ENCODE measurements at places on chromosomes 13 and 19.

- no peak for DNase-seq
These were observed 894.4 kb upstream of the PCDH9 start for GRCh38 chr13:68124437-68125086.

DNA sequence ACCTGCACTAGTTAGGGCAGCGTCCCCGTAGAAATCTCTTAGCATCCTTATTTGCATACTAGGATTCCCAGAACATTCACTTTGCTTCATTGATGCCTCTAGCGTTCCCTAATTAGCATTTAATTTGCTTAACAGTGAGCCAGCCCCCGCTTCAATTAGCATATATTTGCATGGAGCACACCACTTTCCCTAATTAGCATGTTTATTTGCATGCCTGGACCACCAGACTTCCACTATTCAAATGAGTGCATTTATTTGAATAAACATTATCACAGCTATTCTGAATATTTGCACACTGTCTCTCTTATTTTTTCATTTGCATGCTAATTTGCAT is 69.6 kb downstream of the RYR1 start:
- no peak for DNase-seq

- no peak for DNase-seq
These were observed 2097.0 kb downstream of the PCDH9 start for GRCh38 chr13:65133094-65133493.

DNA sequence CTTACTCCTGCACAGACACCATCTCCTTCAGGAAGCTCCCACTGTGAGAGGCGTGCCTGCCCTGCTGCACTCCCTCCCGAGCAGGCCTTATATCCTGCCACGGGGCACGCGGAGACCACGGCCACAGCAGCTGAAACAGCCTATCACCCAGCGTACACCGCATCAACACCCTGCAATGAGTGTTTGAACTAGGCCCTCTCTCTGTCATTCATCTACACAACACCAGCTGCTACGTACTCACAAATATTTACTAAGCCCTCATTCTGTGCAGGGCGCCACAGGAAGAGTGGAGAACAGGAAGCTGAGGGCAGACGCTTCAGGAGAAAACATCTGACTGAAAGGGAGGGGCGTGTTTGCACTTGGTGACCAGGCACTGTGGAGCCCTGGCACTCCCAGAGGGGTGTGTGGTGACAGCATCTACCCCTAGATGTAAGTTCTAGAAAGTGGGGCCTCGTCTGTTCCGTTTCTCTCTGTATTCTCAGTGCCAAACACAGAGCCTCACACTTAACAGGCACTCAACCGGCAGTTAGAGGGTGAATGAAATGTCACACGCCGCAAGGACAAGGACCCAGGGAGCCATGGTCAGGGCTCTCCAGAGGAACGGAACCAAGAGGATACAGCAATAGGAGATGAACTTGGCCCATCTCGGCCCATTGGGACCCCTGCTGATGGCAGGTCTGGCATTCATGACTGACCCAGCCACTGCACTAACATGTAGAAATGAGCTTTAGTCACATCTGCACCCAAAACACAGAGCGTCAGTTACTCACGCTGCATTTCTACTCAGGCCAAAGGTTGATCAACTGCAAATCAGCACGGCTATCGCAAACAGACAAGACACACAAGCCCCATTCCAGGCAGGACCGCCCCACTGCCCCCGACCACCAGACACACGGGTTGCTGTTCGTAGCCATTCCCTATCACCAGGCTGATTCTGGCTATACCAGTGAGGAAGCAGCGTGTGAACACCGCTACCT is 15.7 kb downstream of the RANBP3 start:
- DNase-seq = no peak

- no peak for DNase-seq
These were observed 237.6 kb upstream of the IRS2 start for GRCh38 chr13:110023729-110024644.

GRCh38 chr13:21104199-21105019 is 43.0 kb upstream of the LATS2 start:
- DNase-seq = no peak

GRCh38 chr13:42532561-42533335 is 41.2 kb upstream of the TNFSF11 start:
- no peak for DNase-seq

GRCh38 chr13:112753833-112754232 is 64.0 kb downstream of the ATP11A start:
- DNase-seq = no peak

DNA sequence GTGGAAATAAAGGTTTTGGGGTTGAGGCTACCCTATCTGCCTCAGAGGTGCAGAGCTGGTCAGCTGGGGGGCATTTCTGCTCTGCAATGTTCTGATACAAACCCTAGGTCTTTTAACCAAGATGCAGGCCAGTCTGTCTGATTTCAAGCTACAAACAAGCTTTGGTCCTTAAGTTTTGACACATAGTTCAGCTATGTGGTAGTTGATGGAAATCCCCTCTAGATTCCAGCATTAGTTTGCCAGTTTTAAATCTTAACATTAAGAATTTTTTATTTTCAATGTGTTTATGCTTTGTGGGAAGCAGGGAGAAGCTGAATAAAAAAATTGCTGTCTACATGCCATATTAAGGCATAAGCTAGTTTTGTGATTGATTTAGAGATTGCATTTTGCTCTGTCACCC is 225.7 kb downstream of the LMO7 start:
- DNase-seq = no peak

DNA sequence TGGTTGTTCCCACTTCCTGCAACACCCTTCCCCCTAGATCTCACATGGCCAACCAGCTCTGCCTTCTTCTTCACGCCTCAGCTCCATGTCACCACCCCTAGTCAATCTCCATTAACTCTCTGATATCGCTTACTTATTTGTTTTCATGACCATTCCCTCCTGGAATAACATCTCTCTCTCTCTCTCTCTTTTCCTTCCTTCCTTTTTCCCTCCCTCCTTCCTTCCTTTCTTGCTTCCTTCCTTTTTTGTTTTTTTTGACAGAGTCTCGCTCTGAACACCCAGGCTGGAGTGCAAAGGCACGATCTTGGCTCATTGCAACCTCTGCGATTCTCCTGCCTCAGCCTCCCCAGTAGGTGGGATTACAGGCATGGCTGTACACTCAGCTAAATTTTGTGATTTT is 44.9 kb upstream of the ADGRL1 start:
- no peak for DNase-seq

DNA sequence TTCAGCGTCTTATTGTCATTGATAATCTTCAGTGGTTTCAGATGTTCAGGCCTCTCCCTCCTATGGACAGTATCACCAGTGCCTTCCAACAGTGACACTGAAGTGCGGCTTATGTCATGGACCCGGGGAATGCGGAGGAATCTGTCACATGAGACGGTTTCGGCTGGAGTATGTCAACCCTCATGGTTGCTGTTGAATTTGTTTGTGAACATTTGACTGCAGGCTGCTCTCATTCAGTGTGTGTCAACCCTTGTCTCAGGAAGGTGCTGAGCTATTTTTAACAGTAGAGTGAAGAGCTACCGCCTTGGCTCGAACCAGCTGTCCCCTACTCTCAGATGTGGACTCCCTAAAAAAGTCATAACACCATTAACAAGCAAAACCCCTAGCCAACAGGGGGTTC is 138.8 kb upstream of the RNF113B start:
- no peak for DNase-seq

- DNase-seq = no peak
These were observed 10.4 kb downstream of the ZNF93 start for GRCh38 chr19:19911150-19911549.

DNA sequence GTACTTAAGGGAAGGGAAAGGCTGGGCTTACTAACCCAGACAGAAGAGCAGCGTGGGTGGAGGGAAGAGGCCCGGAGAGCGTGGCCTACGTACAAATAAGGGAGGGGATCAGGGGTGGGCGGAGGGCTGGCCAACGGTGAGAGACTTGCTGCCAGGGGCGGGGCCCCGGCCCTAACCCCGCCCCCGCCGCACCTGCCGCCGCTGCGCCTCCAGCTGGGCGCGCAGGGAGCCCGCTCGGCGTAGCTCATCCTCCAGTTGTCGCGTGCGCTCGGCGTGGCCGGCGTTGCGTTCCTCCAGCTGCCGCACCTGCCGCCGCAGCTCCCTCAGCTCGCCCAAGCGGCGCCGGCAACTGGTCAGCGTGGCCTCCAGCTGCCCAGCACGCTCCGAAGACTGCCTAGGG is 5.7 kb downstream of the HOOK2 start:
- no peak for DNase-seq

DNA sequence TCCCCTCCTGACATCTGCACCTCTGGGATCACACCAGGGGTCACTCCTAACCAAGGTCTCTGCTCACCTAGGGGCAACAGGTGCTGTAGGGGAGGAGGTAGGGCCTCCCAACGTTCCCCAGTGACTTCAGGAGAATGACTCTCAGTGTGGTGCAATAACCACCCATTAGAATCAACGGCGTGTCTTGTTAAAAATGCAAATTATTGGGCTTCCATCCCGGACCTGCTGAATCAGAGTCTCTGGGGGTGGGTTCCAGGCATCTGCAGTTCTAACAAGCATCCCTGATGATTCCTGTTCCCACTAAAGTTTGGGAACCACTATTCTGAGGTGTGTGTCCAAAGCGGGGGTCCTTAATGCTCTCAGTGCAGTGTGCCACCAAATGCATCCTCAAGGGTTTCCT is 84.6 kb downstream of the CRYL1 start:
- no peak for DNase-seq

- no peak for DNase-seq
These were observed 105.6 kb downstream of the RAB20 start for GRCh38 chr13:110455941-110456340.

DNA sequence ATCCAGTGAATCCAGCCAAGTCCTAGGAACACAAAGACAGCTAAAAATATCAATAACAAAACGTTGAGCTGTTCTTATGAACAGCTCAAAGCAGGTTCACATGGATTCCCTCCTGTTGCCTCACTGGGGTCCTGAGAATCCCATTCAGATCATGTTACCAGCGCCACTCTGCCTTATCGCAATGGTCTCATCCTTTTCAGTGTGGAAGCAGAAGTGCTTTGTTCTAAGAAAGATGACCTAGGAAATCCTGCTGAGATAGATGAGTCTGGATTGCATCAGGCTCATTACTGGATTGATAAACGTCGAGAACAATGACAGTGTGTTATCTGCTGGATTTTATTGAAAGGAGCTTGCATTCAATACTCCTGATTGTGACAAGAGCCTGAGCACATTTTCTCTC is 87.0 kb downstream of the SLAIN1 start:
- no peak for DNase-seq

DNA sequence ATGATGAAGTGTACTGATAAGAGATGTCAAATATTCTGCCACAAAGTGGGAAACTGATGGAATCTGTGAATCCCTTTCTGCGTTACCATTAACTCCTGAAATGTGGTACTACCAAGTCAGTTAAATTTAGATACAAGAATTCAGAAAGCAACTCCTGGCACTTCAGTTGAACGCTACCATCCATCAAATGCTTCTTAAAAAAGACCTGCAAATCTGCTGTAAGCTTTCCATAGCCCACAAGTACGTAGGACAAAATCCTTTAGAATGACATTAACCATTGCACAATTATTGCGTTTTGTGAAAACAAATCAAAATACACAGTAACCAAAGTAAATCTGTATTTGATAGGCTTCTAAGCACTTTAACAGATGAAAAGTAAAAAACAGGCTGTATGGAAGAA is 5.4 kb downstream of the SMAD9 start:
- DNase-seq = no peak

DNA sequence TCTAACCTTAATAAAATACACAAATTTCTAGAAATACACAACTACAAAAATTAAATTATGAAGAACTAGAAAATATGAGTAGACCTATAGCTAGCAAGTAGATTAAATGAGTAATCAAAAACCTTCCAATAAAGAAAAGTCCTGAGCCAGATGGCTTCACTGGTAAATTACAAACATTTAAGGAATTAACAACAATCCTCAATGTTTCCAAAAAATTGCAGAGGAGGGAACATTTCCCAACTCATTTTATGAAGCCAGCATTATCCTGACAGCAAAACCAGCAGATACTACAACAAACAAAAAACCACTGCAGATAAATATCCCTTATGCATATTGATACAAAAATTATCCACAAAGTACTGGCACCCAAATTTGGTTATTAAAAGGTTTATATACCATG is 230.9 kb downstream of the COG6 start:
- no peak for DNase-seq

- DNase-seq = no peak
These were observed 14.1 kb downstream of the ZNF490 start for GRCh38 chr19:12596485-12596884.

GRCh38 chr13:51804295-51805172 is 571 bp upstream of the DHRS12 start:
- no peak for DNase-seq

DNA sequence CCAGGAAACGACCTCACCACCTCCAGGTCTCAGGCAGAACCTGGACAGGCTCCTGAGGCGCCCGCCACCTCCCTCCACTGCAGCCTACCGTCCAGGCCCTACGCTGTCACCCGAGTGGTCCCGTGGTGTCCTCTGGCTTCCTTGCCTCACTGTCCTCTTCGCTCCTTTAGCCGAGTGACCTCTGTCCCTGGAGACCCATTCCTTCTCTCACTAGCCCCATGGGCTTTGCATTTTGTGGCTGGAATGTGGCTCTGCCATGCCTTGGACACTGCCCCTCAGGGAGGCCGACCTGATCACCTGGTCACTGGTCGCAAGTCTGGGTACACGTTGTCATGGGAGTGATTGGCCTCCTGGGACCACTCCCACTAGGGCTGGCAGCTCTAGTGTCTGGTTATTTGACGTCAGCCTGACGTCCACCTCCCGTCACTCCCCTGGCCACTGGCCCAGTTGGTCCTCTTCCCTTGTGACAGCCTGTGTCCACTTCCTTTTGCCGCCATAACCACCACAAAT is 17.9 kb downstream of the SLC25A42 start:
- no peak for DNase-seq

DNA sequence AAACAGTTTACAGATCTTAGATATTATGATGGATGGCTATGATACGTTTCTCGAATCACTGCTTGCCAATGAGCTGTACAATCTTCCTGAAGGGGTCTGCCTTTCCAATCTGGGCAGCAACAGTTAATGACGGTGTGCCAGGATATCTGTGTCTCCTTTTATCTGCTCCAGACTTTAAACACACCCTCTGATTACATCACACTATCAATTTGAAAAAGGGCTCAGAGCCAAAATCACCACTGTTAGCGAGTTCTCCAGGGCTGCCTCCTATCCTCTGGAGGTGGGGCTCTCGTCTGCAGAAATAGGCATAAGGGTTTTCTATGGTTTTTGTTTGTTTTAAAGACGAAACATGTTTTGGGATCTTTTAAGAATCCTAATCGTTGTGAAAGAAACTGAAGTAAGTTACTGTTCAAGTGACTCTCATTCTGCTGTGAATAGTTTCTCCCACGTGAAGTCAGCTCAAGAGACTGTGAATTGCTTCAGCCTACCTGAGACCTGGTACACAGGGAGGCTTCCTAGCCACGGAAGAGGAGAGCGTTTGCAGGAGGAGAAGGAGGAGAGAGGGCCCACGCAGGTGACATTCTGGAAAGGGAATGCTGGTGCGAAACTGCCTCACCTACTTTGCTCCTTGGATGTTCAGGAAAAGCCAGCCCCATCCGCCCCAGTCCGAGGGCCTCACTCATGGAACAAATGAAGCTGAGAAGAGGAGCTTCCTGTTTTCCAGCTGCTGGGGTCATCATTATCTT is 15.2 kb upstream of the GJA3 start:
- no peak for DNase-seq
